AG09319 (cell line): ENCODE measurements at places on chromosomes 4 and X.

DNA sequence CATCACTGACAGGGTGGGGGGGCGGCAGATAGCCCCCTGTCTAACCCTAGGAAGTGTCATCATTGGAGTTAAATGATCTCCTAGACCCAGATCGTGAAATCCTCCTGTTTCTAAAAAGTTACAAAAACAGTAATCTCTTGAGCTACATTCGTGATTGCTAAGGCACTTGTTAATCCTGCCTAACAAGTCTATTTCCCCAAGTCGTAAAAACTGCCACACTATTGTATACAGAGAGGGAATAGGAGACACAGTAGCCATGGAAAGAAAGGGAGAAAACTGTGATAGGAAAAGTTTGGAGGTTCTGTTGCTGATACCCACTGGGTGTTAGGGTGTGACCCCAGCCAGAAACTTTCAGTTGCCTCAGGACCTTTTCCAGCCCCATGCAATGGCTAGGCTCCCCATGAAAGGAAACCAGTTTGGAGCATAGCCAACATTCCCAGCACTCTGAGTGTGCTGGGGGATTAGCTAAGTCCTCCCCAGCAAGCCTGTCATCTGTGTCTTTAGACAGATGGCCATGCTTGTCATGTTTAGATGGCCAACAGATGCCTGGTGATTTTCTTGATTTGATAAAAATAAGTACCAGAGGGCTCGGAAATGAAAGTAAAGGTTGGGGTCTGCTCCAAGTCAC, 63.3 kb upstream of the ANXA10 start:
- DNase-seq: no peak

DNA sequence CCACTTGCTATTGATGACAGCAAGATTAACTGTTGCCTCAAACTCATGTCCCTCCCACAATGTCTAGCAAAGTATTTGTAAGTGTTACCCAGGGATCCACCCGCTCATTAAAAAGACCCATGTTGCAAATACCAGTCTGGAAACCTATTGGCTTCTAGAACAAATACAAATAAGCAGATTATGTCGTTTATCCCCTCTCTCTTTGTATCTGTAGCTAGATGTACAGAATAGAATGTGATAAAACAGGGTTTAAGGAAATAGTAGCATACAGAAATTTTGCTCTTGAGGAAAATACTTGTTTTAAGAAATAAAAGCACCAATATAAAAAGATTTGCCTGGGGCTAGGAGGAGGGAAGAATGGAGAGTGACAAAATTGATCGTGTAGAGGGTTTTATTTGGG, 142.7 kb upstream of the ZIC3 start:
- no peak for DNase-seq

- no peak for DNase-seq
Observed at GRCh38 chrX:148905400-148905799, 405.0 kb downstream of the AFF2 start.

- no peak for DNase-seq
Observed at GRCh38 chr4:123833171-123833643, 436.6 kb downstream of the SPRY1 start.

GRCh38 chrX:150573106-150573505, 4.7 kb downstream of the MTM1 start:
- DNase-seq: no peak

DNA sequence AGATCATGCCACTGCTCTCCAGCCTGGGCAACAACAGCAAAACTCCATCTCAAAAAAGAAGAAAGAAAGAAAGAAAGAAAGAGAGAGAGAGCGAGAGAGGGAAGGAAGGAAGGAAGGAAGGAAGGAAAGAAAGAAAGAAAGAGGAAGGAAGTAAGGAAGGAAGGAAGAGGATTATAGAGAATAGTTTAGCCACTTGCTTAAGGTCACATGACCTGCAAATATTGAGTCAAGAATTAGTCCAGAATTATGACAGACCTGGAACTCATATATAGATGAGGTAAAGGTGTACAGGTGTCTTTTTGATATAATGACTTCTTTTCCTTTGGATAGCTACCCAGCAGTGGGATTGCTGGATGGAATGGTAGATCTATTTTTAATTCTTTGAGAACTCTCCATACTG, 25.6 kb upstream of the ANTXR2 start:
- DNase-seq: no peak

GRCh38 chr4:139242511-139243051, 37.4 kb downstream of the MGARP start:
- DNase-seq: no peak

DNA sequence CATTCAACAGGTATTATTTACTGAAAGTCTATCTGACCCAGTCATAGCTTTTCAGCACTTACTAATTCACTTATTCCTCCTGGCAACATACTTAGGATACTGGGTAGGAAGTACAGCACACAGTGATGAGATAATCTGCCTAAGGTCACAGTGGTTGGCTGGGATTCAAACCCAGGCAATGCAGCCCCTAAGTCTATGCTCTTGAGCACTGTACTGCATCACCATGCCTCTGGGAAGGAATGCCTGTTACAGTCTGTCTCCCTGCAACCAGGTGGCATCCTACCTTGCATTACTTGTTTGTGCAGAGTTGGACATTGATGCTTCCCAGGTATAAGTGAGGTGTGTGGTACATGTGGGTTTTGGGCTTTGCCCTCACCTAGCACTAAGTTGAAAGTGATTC, 21.5 kb upstream of the LRAT start:
- no peak for DNase-seq
